ENCODE measurements at places on chromosomes 6 and 20. TPM values are rescaled to one million over a fixed set of nuclear protein-coding genes. Genes with fewer than 3 reads are reported as not detected.

C6orf58 gene
- not detected for total RNA-seq

MPIG6B gene
- total RNA-seq, result not detected

TNXB gene
- 315 TPM for total RNA-seq

FOXA2 gene
- not detected for total RNA-seq

PSORS1C2 gene
- total RNA-seq, result not detected

LCA5 gene
- total RNA-seq, result 12.1 TPM

PRL gene
- total RNA-seq, result not detected

OPRM1 gene
- total RNA-seq, result not detected

SPAG4 gene
- total RNA-seq, result 4.7 TPM

CLPSL2 gene
- not detected for total RNA-seq

OLIG3 gene
- 0.74 TPM for total RNA-seq

TAGAP gene
- not detected for total RNA-seq

FOXS1 gene
- not detected for total RNA-seq

PLA2G7 gene
- total RNA-seq, result not detected

HLA-G gene
- total RNA-seq, result not detected

HCRTR2 gene
- total RNA-seq, result not detected

NRN1 gene
- 0.65 TPM for total RNA-seq

ULBP2 gene
- 3.3 TPM for total RNA-seq

YWHAB gene
- 174 TPM for total RNA-seq

CYB5R4 gene
- total RNA-seq, result 7.2 TPM

OR12D3 gene
- not detected for total RNA-seq

SUN5 gene
- total RNA-seq, result not detected

TUBB2B gene
- total RNA-seq, result 2.9 TPM

MOG gene
- not detected for total RNA-seq

TEAD3 gene
- 4.6 TPM for total RNA-seq

PPIL6 gene
- total RNA-seq, result 0.65 TPM

BPIFB4 gene
- not detected for total RNA-seq

SUMO4 gene
- total RNA-seq, result not detected

ZBTB22 gene
- total RNA-seq, result 9.0 TPM

CASS4 gene
- total RNA-seq, result 0.49 TPM

NKAIN2 gene
- total RNA-seq, result not detected

TCF15 gene
- not detected for total RNA-seq

XRN2 gene
- 97.1 TPM for total RNA-seq

ZBTB46 gene
- 1.1 TPM for total RNA-seq

CPNE5 gene
- total RNA-seq, result 0.18 TPM

PNLDC1 gene
- total RNA-seq, result not detected

NKAPL gene
- 1.9 TPM for total RNA-seq

FLOT1 gene
- 109 TPM for total RNA-seq

HLA-DPA1 gene
- 0.18 TPM for total RNA-seq

MOCS3 gene
- total RNA-seq, result 7.9 TPM

NAA20 gene
- total RNA-seq, result 49.3 TPM

DHX35 gene
- 8.9 TPM for total RNA-seq

GRM4 gene
- total RNA-seq, result 0.08 TPM
